ENCODE measurements at places on chromosomes 11 and 22.

GRCh38 chr11:70206982-70207376 lies 3.9 kb downstream of the FADD start:
- DNase-seq, result no peak

GRCh38 chr22:41367680-41368542 lies 13.8 kb upstream of the TEF start:
- no peak for DNase-seq

DNA sequence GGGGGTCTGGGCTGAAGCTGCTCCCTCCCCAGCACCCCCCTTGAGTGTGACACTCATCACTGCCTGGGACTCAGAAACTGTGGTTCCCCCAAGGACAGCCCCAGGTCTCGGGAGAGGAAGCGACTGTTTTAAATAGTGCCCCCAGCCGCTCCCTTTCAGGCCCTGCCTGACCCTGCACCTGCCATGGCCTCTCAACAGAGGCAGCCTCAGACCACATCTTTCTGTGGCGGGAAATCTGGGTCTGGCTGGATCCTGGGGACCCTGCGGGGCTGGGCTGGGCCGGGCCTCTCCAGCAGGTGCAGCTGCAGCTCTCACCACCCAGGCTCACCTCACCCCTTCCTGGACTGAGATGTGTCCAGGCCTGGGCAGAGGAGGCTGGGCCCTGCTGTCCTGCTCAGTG lies 3.7 kb upstream of the IGLL1 start:
- no peak for DNase-seq

DNA sequence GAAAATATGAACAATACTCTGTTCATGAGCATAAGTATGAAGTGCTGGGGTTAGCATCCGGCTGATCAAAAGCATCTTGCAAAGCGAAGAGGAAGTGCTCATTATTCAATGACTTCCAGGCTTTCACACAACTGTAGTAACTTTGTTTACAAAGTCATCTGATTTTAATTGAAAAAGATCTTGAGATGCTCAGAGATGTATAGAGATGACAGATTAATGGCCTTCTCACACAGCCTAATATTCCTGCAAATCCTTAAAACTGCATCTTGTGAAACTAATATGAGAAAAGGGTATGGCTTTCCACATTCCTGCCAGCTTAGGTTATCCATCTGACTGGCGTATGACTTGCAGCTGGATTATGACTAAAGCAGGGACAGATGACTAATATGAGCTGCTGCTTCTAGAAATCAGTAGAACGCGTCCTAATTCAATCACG lies 125.4 kb downstream of the CASP12 start:
- peak; percentile 10 for DNase-seq

DNA sequence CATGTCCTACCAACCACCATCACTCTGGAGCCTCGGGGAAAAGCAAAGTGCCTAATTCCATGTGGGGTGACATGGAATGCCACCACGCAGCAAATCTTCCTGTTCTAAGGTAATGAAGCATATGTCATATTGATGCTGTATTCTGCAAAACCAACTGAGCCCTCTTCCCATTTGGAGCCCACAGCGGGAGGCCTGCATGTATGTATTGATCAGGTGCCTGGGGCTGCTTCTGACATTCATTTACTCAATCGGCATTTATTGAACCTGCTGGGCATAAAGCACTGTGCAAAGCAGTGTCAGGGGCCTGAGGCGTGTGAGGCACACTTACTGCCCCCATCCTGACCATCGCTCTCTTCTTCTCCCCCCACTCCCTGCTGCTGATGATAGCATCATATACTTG lies 39.1 kb downstream of the ANKK1 start:
- DNase-seq, result no peak

- DNase-seq, result no peak
These were observed 11.3 kb upstream of the MS4A7 start for GRCh38 chr11:60367009-60367408.

- no peak for DNase-seq
These were observed 44.1 kb downstream of the MCM5 start for GRCh38 chr22:35443790-35444684.

- DNase-seq, result no peak
These were observed 2.8 kb upstream of the OR52K1 start for GRCh38 chr11:4479644-4480043.

DNA sequence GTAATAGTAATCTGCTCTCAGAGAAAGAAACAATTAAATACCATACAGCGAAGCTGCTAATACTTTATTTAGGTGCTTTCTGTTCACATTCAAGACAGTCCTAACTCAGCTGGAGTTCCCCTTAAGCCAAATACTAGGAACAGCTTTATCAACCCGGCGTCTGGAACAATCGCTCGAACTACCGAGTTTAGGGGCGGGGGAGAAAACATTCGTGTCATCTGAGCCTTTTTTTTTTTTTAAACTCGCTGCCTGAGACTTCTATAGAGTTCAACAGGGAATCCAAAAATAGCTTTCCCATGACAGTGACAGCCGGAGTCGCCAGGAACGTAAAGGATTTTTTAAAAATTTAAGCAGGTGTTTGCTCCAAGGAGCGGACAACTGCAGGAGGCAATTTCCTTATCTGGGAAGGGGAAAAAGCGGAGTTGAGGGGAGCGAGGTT lies 852 bp downstream of the TRAF6 start:
- DNase-seq, result peak; percentile 58

- no peak for DNase-seq
These were observed 119.5 kb upstream of the B3GAT1 start for GRCh38 chr11:134531327-134532130.

GRCh38 chr11:10693509-10694081 lies at the start of gene IRAG1:
Gene IRAG1, minus strand, starts transcription at chr11:10693755. Its CDS starts 153 bp downstream, at chr11:10693602.
- DNase-seq, result no peak

- no peak for DNase-seq
These were observed 479.4 kb downstream of the JRKL start for GRCh38 chr11:96869207-96869606.

GRCh38 chr11:67571443-67571842 lies 12.2 kb upstream of the GSTP1 start:
- DNase-seq, result no peak

GRCh38 chr22:30733181-30733631 lies 38.5 kb downstream of the OSBP2 start:
- no peak for DNase-seq

GRCh38 chr11:65927904-65928397 lies 8.7 kb downstream of the DRAP1 start:
- DNase-seq, result peak; percentile 88

GRCh38 chr22:39926753-39927152 lies 25.9 kb downstream of the GRAP2 start:
- DNase-seq, result no peak

GRCh38 chr11:75760710-75761493 lies 7.7 kb upstream of the DGAT2 start:
- no peak for DNase-seq

GRCh38 chr11:69394869-69395246 lies 86.6 kb upstream of the LINC01488 start:
- no peak for DNase-seq

- no peak for DNase-seq
These were observed at the start of gene ASCL2 for GRCh38 chr11:2270322-2271076. Gene ASCL2, minus strand, starts transcription at chr11:2270588. Its CDS starts 256 bp downstream, at chr11:2270332.

- DNase-seq, result no peak
These were observed 12.0 kb downstream of the KCNQ1OT1 start for GRCh38 chr11:2687782-2688191.

GRCh38 chr22:22684580-22685561 lies 40.5 kb downstream of the GGTLC2 start:
- peak; percentile 13 for DNase-seq

DNA sequence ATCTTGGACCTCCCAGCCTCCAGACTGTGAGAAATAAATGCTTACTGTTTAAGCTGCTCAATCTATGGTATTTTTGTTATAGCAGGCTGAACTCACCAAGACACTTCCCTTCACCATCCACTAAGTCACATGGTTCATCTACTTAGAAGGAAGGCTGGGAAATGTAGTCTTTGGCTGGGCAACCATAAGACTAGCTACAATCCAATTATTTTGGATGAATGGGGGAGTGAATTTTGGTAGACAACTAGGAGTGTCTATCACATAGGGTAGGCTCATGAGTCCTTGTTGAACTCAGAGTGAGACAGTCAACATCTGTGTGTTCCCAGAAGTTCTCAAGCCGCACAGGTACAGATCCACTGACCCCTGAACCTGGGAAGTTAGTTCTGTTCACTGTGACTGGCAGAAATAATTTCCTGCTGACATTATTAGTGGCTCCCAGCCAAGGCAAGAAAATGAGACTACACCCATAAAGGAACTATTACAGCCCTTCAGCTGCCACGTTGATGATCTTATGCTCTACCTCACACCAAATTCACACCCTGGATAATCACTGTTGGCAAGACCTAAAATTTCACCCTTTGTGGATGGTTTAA lies 3.1 kb upstream of the SLC35C1 start:
- DNase-seq, result peak; percentile 27

- no peak for DNase-seq
These were observed 3.7 kb upstream of the PLAAT4 start for GRCh38 chr11:63532799-63533475.

DNA sequence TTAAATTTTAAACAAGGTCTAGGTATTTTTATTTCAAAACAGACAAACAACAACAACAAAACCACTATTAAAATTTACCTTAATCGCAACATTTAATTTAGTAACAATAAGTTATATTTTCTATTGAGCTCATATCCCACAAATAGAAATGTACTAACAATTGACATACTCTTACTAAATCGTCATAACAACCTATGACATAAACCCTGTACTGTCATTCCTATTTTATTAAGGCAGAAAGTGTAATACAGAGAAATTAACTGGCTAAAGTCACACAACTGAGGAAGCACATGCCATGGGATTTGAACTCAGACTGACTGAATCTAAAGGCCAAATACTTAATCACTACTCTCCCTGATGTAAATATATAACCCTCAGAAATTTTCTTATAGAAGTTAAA lies 3.0 kb downstream of the KIF18A start:
- no peak for DNase-seq

GRCh38 chr11:66749091-66749490 lies 20.1 kb upstream of the SPTBN2 start:
- no peak for DNase-seq

GRCh38 chr11:73184953-73185671 lies 33.0 kb upstream of the P2RY2 start:
- peak; percentile 51 for DNase-seq

DNA sequence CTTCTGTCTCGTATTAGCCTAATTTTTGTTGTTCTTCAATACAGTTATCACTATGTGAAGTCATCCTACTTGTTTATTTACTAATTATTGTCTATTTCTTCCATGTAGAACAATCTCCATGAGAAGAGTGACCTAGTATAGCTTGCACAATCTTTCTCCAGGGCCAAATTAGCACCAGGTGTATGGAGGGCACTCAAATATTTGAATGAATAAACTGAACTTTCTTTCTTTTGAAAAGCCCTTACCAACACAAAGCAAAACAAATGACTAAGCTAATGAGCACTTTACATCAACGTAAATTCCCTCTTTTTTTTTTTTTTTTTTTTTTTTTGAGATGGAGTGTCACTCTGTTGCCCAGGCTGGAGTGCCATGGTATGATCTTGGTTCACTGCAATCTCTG lies 34.2 kb downstream of the ABTB2 start:
- DNase-seq, result no peak

DNA sequence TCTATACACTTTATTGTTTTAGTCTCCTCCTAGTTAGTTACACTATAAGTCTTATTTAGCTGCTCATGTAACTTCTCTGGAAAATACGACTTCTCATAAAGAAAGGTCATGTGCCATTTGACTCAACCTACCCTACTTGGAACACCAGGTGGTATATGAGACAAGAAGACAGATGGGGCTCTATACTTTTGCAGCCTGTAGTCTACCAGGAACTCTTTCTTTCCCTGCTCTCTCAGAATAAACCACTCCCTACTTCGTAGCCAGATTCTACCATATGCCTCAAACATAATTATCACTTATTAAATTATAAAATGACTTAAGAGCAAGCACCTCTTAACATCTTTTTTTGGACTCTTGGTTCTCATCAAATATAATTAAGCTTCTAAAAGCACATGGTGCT lies 38.5 kb upstream of the RAPSN start:
- DNase-seq, result no peak

DNA sequence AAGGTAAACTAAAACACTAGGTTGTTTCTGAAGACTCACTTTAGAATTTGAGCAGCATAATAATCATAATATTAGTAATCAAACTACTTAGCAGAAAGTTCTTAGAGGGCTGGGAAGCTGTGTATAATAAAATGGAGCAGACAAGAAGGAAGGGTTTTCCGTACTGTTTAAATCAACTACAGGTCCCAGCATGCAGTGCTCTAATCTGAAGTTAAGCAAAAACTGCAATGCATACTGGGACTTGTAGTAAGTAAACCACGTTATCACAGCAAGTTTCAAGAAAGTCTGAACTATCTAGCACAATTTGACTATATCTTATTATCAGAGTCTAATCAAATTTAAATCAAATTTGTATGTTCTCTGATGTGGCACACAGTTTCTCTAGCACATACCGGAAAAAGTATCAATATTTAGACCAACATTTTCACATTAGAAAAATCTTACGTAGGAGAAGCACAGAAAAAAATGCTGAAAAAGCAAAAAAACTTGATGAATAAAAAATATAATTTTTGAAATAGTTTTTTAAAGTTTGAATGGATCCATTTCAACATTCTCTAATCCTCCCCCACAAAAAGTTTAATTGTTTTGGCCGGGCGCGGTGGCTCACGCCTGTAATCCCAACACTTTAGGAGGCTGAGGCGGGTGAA lies 8.2 kb downstream of the PHF21A start:
- DNase-seq, result peak; percentile 78

GRCh38 chr11:29019960-29020683 lies 911.9 kb downstream of the METTL15 start:
- no peak for DNase-seq

- no peak for DNase-seq
These were observed 2.8 kb upstream of the FKBP2 start for GRCh38 chr11:64238076-64238475.

- DNase-seq, result no peak
These were observed 723.0 kb downstream of the KCNA4 start for GRCh38 chr11:29293825-29294224.

DNA sequence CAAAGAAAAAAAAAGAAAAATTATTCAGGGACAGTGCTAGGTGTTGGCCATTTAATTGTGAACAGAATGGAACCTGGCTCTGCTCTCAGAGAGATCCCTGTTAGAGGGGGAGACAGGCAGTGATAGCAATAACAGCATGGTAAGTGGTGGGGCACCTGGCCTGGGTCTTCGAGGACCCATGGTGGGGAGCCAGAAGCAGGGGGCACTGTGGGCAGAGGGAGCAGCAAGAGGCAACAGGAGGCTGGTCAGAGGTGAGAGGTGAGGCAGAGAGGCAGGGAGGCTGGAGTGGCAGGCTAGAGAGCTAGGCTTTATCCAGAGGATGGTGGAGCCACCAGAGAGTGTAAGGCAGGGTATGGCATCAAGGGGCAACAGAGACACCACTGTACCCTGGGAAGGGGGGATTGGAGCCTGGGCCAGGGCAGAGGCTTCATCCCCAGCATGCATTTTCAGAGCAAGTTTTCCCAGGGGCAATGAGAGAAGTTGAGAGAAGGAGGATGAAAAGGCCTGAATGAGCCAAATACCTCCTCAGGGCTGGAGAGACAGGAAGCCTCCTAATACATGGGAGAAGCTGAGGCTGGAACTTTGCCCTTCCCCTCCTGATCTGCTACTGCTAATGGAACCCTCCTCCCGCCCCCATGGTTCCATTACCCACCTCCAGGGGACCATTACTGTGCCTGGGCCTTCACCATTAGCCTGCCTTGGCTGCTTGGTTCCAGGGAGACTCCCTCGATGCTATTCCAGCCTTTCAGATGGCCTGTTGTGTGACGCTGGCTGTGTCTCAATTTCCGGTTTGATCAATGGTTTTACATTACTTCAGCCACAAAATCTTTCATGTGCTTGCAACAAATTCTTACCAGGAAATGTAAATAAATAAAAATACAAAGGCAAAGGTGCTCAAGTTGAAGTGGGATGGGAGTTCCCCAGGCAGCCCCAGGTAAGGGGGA lies 2.6 kb upstream of the P2RY2 start:
- DNase-seq, result no peak

- peak; percentile 31 for DNase-seq
These were observed 1.5 kb downstream of the HIPK3 start for GRCh38 chr11:33258631-33259205.
